ENCODE measurements at places on chromosomes 16 and 17.

- no peak for DNase-seq
These were observed 5.0 kb downstream of the TSPAN10 start for GRCh38 chr17:81641825-81642489.

- DNase-seq = no peak
These were observed 27.9 kb downstream of the SREBF1 start for GRCh38 chr17:17808706-17809432.

GRCh38 chr17:42310787-42311215 is 22.5 kb downstream of the STAT5A start:
- no peak for DNase-seq

DNA sequence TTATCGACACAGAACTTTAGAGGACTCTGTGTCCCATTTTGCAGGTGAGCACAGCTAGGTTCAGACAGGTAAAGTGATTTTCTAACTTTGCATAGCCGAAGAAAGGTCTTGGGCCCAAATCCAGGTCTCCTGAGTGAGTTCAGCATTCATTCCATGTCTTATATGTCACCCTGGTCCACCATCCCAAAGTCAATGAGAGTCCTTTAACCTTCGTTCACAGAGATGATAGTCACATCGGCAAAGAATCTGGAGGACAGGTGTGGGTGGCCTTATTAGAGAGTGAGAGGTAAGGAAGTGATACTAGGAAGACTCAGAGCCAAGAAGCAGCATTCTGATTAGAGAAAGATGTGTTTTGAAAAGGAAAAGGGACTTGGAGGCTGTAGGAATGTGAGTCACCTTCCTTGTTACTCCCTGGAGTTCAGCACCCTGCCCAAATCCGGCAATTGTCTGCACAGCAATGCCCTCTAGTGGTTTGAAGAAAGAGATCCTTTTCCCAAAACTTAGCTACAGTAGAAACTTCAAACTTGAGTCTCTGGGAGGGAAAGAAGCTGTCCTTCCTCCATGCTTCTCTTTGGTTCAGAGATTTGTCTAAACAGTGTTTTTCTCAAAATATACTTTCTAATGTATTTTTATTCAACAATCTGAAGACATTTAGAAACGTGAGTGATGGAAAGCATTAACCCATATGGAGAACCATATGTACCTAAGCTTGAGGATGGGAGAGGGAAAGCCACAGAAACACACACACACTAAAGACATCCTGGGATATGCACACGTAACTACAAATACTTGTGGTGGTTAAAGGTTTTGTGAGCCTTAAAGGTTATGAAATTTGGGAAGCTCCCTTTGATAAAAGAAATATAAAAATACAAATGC is 96.4 kb upstream of the SHISA6 start:
- no peak for DNase-seq

DNA sequence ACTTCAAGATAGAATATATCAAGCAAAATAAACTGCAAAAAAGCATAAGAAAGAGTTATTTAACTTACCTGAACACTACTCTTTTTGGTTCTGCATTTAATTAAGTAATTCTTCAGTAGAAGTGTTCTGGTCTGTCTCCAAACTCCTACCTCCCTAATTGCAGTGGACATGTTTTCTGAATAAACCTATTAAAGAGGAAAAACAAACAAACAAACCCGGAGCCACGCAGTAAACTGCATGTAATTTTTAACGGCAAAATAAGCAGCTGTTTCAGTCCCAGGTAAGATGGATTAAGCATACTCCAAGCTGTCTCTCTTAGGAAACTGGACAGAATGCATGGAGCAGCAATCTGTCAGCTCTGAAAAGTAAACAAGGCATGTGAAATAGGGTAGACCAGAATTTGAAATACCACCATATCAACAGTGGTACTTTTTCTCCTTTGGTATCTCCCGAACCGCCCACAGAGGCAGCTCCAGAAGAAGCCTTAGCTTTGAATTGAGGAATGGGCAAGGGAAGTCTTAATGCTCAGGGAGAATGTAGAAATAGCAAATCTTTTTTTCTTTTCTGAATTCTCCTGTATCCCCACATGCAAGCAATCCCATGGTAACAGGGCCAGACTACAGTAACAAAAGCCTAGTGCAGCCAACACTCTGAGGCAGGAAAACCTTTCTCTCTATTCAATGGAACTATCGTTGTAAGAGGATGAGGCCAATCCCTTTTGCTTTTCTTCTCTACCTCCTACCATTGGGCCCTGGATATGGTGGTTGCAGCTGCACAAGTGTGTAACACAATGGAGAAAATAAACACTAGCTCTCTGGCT is 12.5 kb downstream of the ABCA5 start:
- DNase-seq = no peak

GRCh38 chr17:81967533-81968395 is 6.8 kb upstream of the NOTUM start:
- DNase-seq = no peak

- no peak for DNase-seq
These were observed 72.7 kb downstream of the HS3ST4 start for GRCh38 chr16:25764466-25764865.

DNA sequence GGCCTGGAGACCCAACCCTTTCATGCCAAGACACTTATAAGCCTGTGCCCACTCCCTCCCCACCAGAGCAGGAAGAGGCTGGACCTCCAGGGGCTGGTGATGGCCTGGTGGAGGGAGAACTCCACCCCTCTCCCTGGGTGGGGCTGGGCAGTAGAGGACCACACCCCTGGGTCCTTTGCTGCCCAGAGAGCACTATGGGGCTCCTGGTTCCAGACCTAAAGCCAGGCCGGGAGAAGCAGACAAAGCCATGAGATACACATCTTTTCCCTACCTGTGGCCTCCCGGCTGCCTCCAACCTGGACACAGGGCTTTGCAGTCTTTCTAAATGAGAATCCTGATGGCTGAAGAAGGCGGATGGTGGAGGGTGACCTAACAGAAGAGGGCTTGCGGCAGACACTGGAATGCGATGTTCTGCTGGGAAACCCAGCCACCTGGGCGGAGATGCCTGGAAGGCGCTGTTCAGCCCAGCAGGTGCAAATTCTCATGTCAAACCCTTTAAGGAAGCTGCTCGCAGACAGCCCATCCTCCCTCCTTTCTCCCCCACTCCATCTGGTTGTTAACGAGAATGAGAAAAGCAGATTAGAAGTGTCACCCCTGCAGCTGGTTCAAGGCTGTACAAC is 43.9 kb upstream of the KIFC3 start:
- DNase-seq = no peak

- no peak for DNase-seq
These were observed 11.6 kb downstream of the GLIS2 start for GRCh38 chr16:4327386-4328045.

DNA sequence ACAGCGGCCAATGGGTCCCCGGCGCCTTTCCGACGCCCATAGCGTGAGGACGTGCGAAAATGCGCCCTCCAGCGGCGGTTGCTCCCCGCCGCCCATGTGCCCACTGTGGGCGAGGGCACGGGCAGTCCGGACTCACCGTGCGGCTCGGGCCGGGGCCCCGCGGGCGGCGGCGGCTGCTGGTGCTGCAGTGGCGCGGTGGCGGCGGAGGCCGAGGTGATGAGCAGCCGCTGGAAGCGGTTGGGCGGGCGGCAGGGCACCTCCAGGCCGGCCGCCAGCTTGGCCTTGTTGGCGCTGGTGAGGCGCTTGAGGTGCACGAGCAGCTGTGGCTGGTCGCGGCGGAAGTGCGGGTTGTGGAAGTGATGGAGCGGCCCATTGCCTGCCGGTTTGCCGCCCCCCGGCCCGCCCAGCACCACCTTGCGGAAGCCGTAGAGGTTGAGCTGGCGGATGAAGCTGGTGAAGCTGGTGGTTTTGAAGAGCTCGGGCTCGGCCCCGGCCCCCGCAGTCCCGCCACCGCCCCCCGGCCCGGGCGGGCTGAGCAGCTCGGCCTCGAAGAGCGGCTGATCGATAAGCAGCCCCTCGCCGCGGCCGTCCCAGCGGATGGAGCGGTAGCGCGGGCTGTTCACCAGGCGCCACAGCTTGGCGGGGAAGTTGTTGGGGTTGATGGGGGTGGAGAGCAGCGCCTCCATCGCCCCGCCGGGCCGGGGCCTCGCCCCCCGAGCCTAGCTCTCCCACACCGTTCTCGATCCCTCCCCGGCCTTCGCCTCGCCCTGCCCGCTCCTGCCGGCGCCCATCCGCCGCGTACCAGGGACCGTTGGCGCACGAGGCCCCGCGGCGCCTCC is at the start of gene HSF5:
HSF5 (minus strand) TSS at position 820 of the 839 bp plus-strand sequence; CDS start at position 686, 134 bp downstream.
- no peak for DNase-seq

DNA sequence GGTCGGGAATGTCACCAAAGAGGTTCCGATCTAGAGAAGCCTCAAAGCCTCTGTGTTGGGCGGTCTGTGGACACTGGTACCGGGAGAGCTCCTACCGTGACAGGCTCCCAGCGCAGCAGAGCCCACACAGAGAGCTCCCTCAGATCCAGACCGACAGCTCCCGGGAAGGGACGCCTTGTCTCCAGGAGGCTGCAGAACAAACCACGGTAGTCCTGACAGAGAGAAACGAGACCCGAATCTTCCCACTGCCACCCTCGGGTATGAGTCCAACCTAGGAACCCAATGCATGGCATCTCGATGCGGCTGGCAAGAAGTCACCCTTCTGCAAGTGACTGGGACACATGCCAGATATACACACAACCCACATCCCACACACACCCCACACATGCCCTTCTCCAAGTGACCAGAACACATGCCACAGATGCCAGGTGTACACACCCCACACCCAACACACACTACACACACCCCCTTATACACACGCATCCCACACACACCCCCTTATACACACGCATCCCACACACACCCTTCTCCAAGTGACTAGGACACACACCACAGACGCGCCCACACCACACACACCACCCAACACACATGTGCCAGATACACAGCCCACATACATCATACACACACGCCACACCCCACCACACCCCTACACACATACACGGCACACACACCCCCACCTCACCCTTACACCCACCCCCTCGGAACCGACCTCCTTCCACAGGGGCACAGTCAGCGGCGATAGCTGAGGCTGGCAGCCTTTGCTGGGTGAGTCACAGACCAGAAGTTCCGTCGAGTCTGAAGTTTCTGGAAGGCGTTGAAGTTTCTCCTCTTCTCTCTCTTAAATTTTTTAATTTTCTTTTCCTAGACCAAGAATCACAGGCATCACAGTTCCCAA is 15.9 kb upstream of the CYTH1 start:
- DNase-seq = no peak

DNA sequence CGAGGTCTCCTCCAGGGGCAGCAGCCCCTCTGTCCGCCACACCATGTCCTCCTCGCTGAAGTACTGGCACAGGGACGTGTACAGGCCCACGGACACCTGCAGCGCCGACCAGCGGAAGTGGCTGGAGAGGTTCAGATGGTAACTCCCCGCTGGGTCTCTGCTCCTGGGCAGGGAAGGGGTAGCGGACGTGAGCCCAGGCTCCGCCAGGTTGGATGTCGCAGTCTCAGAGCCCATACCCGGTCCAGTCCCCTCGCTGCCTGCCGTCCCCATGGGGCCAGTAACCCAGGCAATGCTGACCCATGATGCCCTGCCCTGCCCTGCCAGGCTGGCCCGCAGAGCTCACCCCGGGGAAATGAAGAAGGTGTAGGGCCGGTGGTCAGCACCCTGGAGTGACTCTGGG is 33.2 kb downstream of the PKD1 start:
- no peak for DNase-seq

GRCh38 chr17:44591206-44591605 is 33.9 kb downstream of the FZD2 start:
- DNase-seq = no peak

All from AG09319 (cell line).